ENCODE measurements at places on chromosomes 4 and X.

GRCh38 chrX:108070891-108071290, 20.5 kb downstream of the PSMD10 start:
- DNase-seq = no peak

GRCh38 chr4:47926667-47927258, 12.4 kb upstream of the NFXL1 start:
- peak; percentile 8 for DNase-seq

GRCh38 chr4:4227510-4228355, 1.0 kb upstream of the OTOP1 start:
- DNase-seq = no peak

GRCh38 chrX:100358766-100359165, 51.3 kb downstream of the PCDH19 start:
- no peak for DNase-seq

DNA sequence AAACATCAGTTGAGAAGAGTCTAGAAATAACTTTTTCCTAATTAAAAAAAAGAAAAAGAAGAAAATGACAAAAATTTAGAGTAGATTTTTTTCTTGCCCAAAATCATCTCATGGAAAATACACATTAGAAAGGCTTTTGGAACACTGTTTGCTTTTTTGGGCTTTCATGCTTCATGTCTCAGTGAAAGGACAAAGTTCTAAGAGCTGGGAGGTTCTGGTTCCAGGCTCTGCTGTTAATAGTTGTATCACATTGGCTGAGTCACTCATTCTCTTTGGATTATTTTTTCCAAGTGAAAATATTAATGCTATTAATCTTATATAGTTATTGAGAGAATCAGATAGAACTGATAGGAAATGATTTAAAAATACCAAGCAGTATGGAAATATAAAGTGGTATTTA, 32.9 kb upstream of the ETNPPL start:
- DNase-seq = no peak

DNA sequence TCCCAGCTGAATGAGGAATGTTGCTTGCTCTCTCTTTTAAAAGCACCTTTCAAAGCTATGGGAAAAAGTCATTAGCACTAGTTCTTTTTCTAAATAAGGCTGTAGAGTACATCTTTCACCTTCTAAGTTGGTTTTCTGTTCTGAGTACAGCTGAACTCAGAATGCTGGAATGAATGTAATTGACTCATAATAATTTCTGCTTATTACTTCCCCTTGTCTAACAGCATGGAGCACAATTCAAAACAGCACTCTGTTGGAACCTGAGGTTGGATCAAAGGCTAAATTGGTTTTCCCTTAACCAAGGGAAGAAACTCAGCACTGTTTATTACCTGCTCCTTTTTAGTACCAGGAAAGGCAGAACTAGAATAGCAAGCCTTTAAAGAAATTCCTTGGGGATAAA, 33.5 kb upstream of the CYP2U1 start:
- DNase-seq = no peak

GRCh38 chr4:140296335-140297220, 76.9 kb upstream of the SCOC start:
- peak; percentile 91 for DNase-seq

GRCh38 chr4:183493246-183493645, 11.6 kb upstream of the ING2 start:
- no peak for DNase-seq

DNA sequence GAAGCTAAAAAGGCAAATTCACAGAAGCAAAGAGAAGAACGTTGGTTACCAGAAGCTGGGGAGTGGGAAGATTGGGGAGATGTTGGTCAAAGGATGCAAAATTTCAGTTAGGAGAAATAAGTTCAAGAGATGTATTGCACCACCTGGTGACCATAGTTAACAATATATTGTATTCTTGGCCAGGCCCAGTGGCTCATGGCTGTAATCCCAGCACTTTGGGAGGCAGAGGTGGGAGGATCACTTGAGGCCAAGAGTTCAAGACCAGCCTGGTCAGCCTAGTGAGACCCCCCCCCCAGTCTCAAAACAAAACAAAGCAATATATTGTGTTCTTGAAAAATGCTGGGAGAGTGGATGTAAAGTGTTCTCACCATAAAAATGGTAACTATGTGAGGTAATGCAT, 67.9 kb downstream of the TAB3 start:
- DNase-seq = no peak

DNA sequence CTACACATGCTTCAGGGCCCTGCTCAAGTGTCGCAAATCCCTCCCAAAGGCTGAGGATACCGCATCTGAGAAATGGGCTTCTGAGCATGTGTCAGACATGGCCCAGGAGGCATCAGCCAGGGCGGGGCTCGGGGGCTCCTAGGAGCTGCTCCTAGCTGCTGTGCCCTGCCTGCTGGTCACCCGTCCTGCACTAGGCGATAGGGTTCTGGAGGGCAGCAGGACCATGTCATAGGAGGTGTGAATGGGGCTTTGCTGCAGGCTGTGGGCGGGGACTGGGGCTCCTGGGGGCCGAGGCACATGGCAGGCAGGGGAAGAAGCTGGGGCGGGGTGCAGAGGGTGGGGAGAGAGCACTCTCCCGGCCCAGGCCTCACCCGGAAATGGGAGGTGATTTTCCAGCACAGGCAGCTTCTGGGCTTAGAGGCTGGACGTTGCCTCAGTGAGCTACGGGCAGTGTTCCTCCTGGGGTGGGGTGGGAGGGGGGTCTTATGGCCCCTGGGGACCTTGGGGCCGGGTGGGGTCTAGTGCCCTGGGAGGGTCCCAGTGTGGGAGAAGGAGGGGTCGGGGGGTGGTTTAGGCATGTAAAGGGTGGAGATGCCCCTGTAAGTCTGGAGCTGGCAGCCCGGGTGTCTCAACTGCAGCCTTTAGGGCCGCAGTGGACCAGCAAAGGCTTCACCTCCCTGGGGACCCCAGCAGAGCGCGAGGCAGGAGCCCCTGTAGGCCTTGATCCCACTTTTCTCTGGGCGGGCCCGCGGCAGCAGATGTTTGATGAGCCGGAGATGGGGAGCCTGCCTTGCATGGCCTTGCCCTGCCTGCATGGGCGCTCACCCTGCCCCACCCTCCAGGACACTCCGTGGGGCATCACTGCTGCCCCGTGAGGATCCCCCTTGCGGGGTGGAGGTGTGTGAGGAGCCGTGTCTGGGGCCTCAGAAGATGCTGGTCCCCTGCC, 98.6 kb upstream of the LRPAP1 start:
- no peak for DNase-seq

DNA sequence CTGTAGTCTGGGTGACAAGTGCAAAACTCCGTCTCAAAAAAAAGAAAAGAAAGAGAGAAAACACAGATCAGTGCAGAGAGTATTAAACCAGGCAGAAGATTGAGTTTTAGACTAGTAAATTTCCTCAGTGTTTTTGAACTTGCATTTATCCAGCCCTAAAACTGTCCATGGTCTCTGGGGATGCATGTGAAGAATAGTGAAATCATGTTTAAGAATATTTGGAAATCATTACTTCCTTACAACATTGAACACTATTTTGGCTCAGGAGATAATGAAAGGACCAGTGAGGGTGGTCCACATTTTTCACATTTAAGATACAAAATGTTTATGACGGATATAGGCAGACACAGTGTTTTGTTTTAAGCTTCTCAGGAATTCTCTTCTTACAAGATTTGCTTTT, 195.8 kb upstream of the RASGEF1B start:
- DNase-seq = no peak

GRCh38 chr4:100016191-100016590, 66.1 kb upstream of the H2AZ1 start:
- no peak for DNase-seq

DNA sequence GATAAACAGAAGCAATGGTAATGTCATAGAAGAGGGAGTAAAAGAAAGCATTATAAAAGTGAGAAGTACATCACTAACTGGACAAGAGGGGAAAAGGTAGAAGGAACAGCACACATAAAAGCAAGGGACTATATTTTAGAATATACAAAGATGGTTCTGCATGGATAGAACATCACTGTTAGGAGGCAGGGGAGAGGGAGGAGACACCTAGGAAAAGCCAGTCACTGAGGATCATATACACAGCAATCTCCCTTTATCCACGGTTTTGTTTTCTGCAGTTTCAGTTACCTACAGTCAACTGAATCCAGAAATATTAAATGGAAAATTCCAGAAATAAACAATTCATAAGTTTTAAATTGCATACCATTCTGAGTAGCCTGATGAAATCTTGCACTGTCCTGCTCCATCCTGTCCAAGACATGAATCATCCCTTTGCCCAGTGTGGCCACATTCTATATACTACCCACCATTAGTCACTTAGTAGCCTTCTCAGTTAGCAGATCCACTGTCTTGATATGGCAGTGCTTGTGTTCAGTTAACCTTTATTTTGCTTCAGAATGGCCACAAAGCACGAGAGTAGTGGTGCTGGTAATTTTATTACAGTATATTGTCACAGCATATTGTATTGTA, 74.2 kb downstream of the PPA2 start:
- no peak for DNase-seq

- no peak for DNase-seq
Observed at GRCh38 chr4:67542076-67542475, 3.2 kb downstream of the CENPC start.

DNA sequence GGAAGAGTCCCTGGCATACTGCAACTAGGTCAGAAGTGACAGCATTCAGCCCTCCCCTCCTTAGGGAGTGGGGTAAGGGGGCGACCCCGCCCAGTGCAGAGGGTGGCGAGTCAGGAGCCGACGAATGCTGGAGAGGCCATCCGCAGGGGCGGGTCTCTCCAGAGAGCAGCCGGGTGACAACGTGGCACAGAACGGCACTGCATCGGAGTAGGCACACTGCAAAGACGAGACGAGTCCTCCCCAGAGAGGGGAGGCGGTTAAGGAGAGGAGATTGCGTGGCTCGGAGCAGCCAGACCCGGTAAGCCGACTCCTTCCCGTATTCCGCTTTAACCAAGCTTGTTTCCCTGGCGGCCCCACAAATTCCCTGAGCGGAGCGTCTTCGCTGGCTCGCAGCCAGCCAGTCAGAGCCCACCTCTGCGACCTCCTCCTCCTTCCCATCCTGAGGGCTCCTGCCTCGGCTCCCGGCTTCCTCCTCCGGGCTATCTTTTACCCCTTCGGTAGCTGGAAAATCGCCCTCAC, 54.9 kb downstream of the LINC00632 start:
- no peak for DNase-seq

DNA sequence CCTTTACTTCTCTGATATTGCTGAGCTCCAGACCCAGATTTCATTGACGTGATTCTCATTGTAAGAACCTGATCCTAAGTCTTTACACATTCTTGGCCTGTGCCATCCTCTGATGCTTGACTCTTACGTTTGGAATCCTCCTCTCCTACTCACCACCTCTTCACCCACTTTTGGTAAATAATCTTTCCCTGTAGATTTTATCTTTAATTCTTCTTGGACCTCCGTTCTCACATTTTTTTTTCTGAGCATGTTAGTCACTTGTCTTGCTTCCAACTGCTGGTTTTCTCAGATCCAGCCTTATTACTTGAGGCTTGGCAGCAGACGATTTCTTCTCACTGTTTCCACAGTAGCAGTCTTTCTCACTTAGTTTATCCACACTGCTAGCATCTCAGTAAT, 12.4 kb upstream of the SH3RF1 start:
- no peak for DNase-seq

GRCh38 chr4:45578874-45579273, 545.0 kb downstream of the GABRG1 start:
- DNase-seq = no peak

DNA sequence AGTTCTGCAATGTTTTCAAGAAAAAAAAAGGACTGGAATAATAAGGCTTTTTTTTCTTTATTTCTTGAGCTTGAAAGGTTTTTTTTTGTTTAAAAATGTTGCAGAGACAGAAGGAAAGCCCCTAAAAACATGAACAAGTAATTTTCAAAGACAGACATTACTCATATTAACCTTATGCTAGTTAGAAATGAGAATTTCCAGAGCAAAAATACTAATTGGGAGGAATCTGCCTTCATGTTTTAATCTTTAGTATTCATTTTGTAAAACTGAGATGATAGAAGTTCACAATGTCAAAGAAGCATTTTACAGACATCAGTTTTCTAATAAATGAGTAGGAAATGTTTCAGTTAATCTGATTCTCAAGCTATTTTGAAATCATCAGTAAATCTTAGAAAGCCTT, 1805.3 kb downstream of the PCDH7 start:
- no peak for DNase-seq

- DNase-seq = no peak
Observed at GRCh38 chrX:118717678-118718391, 9.6 kb upstream of the IL13RA1 start.

DNA sequence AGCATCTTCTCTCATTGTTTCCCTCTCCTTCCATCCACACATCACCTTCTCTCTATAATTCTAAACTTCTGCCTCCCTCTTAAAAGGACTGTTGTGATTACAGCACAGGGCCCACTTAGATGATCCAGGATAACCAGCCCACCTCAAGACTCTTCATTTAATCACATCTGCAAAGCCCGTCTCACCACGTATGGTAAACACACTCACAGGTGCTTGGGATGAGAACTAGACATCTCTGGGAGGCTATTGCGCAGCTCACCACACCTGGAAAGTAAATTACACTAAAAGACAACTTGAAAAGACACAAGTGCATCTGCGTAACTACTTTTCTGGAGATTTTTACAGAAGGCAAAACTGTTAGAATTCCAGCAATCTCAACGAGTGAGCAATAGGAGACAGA, 15.4 kb upstream of the C1QTNF7 start:
- no peak for DNase-seq
